ENCODE measurements at places on chromosomes 11 and 22.

DNA sequence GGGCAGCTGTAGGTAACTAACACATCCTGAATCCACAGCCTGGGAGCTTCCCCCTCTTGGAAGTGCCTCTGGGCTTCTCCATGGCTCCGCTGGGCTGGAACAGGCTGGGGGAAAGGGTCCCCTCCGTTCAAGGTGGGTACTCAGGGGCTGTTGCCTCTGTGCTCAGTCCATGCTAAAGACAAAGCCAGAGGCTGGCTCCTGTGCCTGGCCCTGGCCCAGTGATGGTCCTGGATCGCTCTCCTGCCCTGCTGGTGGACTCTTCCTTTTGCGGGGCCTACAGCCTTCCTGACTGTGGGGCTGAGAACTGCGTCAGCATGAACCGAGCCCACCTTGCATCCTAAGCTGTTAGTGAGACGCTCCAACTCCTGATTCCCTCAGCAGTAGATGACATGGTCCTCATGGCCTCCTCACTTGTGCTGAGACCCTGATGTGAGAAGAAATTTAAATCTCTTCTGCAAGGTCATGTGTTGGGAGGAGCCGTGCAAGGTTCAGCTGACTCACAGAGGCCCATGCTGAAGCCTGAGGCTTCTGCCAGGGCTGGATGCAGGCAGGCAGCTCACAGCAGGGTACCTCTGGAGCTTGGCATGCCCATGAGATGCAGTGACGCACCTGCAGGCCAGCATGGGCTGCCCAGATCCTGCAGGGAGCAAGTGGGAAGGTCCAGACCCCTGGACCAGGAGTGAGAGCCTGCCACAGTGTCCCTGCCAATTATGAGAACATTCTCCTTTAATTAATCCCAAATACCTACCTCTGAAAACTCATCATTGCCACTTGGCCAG is 1285.5 kb downstream of the TBC1D22A start:
- no peak for DNase-seq

- no peak for DNase-seq
Measured at GRCh38 chr11:71281831-71282230, 29.5 kb upstream of the SHANK2 start.

DNA sequence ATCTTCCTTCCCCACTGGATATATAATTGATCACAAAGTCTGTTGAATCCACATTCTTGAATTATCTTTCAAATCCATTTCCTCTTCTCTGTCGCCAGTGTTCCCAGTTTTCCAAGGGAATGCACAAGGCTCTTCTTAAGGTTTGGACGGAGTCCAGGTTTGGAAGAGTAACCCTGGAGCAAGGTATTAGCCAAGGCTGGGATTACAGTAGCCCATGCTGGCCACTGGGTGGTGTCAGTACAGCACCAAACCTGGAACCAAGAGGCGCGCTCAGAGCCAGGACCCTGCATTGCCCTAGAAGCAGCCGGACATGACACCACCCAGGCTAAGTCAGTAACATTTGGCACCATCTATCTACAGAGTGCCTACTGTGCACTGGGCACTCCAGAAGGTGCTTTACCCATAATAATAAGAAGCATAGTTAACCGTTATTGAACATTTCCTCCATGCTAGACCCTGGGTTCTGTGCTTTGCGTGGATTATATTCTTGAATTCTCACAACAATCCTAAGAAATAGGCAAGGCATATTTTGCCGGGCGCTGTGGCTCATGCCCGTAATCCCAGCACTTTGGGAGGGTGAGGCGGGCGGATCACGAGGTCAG is 48.0 kb upstream of the CLPB start:
- no peak for DNase-seq

- DNase-seq = no peak
Measured at GRCh38 chr22:46234969-46235368, 15.1 kb downstream of the CDPF1 start.

GRCh38 chr11:95082576-95083001 is 7.1 kb upstream of the ENDOD1 start:
- DNase-seq = no peak

- no peak for DNase-seq
Measured at GRCh38 chr22:26689513-26690301, 32.3 kb downstream of the MIAT start.

Data from stimulated activated CD4-positive, alpha-beta T cell treated with anti-CD3 and anti-CD28 coated beads, TNF-alpha, amount 100 ng/mL, for 24 hours (primary cell).